ENCODE measurements at places on chromosomes 4 and X.

DNA sequence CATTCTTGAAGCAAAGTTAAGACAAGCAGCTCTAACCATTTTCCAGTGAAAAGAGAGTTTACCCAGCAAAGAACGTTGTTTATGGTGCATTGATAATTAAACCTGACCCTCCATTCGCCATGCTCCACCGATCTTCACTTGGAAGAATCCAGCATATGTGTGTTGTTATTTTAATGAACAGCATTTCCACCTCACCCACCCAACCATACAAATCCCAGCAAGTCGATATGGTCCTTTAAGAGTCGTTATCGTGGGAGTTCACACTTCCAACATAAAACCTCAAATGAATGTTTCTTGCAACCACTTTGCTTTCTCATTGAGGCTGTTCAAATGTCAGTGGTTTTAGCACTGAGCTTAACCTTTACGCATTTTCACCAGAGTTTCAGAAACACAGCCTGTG, 147.4 kb upstream of the LDB2 start:
- DNase-seq: no peak

GRCh38 chr4:3177905-3178304, 71.1 kb upstream of the MSANTD1 start:
- no peak for DNase-seq

GRCh38 chrX:21479695-21480270, 105.6 kb downstream of the CNKSR2 start:
- DNase-seq: no peak

GRCh38 chr4:20639346-20639745, 60.9 kb upstream of the PACRGL start:
- DNase-seq: no peak

DNA sequence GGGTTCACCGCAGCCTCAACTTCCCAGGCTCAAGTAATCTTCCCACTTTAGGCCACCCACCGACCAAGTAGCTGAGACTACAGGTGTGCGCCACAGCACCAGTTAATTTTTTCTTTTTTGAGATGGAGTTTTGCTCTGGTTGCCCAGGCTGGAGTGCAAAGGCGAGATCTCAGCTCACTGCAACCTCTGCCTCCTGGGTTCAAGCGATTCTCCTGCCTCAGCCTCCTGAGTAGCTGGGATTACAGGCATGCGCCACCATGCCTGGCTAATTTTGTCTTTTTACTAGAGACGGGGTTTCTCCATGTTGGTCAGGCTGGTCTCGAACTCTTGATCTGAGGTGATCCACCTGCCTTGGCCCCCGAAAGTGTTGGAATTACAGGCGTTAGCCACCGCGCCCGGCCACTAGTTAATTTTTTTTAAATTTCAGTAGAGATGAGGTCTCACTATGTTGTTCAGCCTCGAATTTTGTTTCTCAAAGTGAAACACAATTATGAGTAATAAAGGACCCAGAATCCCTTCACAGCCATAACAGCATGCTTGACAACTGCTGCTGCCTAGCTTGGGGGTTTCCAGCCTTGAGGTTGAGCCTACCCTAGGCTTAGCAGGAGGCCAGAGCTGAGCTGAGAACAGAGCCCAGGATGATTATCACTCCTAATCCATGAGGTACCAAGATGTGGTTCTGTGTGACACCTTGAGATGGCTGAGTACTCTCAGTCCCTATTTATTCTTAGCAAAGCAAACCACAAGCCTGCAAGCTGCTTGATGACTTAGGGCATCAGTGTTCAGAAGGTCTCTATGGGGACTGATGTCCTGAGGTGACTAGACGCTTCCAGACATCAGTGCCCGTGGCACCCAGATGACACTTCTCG, 41.6 kb upstream of the NKRF start:
- peak; percentile 34 for DNase-seq

- DNase-seq: no peak
Measured at GRCh38 chr4:185207466-185207865, 1.9 kb upstream of the SNX25 start.

GRCh38 chr4:7564242-7564641, 129.5 kb upstream of the PSAPL1 start:
- no peak for DNase-seq

DNA sequence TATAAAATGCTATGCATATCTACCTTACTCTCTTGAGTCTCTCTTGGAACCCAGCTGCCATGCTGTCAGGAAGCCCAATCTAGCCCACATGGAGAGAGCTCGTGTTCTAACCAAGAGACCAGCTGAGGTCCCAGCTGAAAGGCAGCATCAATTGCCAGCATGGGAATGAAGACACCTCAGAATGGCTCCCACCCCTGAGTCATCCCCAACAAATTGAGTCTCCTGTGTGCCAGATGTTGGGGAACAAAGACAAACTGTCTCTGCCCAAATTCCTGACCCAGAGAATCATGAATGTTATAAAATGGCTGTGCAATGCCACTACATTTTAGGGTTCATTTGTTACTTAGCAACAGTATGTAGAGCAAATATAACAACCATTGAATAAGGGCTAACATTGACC, 105.2 kb upstream of the STX18 start:
- no peak for DNase-seq

- no peak for DNase-seq
Measured at GRCh38 chrX:119155416-119156035, 27.9 kb upstream of the KIAA1210 start.

- DNase-seq: no peak
Measured at GRCh38 chrX:137427426-137427778, 138.5 kb upstream of the ZIC3 start.

DNA sequence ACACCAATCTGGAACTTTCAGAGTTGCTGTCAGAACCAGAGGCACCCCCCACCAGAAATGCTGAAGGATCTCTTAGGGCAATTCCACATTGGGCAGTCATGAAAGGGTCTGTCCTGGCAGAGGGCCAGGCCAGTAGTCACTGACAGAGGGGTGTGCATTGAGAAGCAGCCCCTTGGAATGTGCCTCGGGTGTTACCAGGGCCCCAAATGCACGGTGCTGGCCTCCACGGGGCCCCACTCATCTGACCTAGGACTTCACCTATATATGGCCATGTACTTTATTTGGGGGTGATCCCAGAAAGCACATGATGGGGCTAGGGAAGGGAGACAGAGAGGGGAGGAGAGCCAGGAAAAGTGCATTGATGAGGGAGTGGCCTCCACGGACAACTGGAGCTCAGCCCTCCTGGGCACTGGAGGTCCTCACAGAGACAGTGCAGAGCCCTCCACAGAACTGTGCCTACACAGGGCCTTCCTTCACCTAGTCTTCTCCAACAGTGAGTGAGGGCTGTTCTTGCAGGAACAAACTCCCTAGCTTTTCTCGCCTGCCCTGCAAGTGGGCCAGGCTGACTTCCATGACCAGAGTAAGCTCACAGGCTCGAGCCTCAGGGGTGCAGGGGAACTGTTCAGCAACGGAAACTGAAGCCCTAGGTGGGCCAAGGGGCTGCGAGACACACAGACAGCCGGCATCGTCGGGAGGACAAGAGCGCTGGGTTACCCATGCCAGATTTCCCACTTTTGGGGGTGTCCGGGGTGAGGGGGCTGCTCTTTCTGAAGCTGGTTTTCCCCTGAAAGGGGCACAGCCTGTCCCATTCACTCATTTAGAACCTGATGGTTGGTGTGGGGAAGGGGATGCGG, 136.2 kb downstream of the HMX1 start:
- no peak for DNase-seq

GRCh38 chr4:168919706-168920324, 90.2 kb downstream of the CBR4 start:
- no peak for DNase-seq

- no peak for DNase-seq
Measured at GRCh38 chrX:34509394-34509793, 147.7 kb downstream of the TMEM47 start.

GRCh38 chr4:13329963-13330362, 154.2 kb downstream of the RAB28 start:
- DNase-seq: no peak

GRCh38 chrX:151725338-151725614, 9.3 kb upstream of the CNGA2 start:
- DNase-seq: no peak

- no peak for DNase-seq
Measured at GRCh38 chr4:112664611-112665010, 27.7 kb downstream of the LARP7 start.

- no peak for DNase-seq
Measured at GRCh38 chrX:7159149-7159861, 11.4 kb upstream of the PUDP start.

DNA sequence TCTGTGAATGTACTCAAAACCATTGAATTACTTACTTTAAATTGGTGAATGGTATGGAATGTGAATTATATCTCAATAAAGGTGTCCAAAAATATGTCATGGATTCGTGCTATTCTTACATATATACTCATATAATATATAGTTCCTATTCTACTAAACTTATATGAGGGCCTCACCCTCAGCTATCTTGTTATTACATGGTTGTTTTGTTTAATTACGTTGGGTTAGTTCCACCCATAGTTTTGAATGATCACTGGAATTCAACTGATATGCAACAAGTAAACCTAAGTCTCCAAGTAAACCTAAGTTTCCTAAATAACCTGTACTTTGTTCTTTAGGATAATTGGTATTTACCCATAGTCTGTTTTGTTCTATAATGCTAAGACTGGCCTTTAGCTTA, 30.6 kb upstream of the CD99L2 start:
- no peak for DNase-seq

GRCh38 chrX:38279188-38279587, 48.1 kb downstream of the RPGR start:
- no peak for DNase-seq

- DNase-seq: no peak
Measured at GRCh38 chr4:158201322-158201721, 9.0 kb upstream of the TMEM144 start.

- DNase-seq: no peak
Measured at GRCh38 chr4:111937368-111937767, 207.9 kb upstream of the FAM241A start.

DNA sequence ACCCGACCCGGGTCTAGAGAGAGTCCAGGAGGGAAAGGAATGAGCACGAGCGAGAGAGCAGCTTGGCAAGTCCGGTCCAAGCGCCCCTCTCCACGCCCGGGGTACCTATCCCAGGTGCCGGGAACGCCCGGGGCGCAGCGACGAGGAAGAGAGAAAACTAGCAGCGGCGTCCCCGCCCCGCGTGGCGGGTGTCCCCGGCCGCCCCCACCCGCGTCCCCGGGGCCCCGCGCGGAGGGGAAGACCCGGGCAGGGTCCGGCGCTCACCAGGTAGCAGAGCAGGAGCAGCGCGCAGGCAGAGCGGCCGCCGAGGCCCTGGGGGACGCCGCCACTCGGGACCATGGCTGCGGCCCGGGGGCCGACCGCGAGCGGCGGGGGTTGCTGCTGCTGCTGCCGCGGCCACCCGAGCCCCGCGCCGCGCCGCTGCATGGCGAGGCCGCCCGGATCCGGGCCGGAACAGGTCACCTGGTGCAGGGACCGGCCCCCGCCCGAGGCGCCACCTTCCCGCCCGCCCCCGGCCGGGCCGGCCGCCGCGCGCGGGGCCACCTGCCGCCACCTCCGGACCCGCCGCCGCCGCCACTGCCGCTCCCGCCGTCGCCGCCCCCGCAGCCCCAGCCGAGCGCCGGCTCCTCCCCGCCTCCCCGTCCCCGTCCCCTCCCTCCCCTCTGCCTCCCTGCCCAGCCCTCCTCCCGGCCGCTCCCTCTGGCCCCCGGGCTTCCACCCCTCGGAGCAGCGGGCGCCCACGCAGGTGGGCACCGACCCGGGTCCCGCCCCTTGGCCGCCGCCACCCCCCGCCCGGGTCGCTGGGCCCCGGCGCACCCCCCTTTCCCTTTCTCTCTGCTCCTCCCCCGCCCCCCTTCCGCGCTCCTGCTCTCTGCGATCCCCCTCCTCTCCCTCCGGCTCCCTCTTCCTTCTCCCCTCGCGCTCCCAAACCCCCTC, at the start of gene SEL1L3:
Gene SEL1L3 (minus strand): TSS at position 578 of the 936 bp plus-strand sequence. CDS start 152 bp downstream, at position 426.
- DNase-seq: peak; percentile 27

- no peak for DNase-seq
Measured at GRCh38 chrX:100642290-100642689, 1.7 kb upstream of the SRPX2 start.

GRCh38 chr4:14184265-14184664, 556.7 kb upstream of the BOD1L1 start:
- DNase-seq: no peak

- DNase-seq: no peak
Measured at GRCh38 chr4:7255488-7255881, 63.1 kb downstream of the SORCS2 start.

DNA sequence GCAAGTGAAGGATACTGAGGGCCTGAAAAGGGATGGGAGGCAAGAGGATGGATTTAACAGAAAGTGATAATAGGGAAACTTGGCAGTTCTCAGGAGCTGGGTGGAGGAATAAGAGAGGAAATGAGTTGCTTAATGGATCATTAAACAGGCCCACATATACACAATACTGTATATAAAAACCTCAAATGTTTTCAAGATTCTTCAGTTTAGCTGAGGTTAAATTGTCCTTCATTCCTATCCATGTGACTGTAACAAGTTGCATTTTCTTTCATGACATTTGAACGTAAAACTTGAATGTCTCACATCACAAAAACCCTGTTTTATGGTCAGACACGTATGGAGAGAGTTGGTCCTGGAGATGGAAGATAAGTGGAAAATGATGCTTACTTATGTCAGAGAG, 76.5 kb upstream of the PLAC8 start:
- DNase-seq: no peak

GRCh38 chr4:1993169-1993516, 15.6 kb downstream of the NELFA start:
- no peak for DNase-seq

DNA sequence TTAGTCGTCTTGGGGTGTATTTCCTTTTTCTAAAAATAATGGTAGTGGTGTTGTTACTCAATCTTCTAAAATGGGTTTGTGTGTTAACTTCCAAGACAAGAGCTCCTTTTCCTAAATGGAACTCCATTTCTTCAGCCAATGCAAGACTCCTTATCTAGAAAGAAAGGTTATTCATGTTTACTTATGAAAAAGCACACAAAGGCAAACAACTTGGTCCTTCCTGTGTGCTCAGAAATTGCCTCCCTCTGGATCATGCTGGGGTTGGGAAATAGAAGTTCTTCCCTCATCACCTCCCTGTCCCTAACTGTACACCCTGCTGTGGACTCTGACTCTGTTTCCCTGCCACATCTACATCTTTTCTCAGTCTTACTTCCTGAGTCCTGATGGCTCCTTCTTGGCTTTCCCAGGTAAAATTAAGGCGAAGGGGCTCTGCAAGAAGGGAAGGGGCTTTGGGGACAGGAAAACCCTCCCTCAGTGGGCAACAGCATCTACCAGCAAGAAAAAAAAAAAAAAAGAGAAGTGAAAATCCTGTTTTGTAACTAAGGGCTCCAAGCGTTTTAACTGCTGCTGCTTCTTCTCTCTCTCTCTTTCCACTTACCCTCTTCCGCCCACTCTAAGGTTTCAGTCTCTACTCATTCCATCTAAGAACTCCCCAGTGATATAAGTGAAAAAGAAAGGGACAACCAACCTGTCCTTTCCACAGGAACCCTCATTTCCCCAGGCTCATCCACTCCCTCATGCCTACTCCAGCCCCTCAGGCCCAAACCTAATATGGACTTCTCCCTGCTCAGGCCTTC, 19.8 kb upstream of the TASL start:
- DNase-seq: no peak

- DNase-seq: no peak
Measured at GRCh38 chrX:29488919-29489318, 726.4 kb upstream of the MAGEB2 start.

- no peak for DNase-seq
Measured at GRCh38 chr4:188754372-188755002, 615.2 kb downstream of the TRIML1 start.

- DNase-seq: no peak
Measured at GRCh38 chr4:8602686-8603430, 10.3 kb downstream of the CPZ start.
